ENCODE measurements at places on chromosomes 6 and 20.

GRCh38 chr6:133034509-133035206, 206.5 kb upstream of the EYA4 start:
- DNase-seq = no peak

DNA sequence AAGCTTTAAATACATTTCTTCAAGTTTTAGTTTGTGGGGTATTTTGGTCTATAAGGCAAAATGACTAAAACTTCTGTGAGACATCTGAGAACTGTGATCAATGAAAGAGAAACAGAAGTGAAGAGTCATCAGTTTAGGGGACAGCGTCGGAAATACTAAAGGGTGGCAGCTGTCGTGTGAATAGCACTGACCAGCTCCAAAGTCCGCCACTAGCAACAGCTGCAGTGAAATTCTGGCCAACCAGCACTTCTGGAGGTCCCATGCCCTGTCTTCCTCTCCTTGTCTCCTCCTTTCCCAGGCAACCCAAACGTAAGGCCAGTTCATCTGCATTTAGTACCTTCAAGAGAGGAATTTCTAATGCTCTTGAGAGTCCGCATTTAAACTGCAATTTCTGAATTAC, 87.5 kb downstream of the DACT2 start:
- no peak for DNase-seq

DNA sequence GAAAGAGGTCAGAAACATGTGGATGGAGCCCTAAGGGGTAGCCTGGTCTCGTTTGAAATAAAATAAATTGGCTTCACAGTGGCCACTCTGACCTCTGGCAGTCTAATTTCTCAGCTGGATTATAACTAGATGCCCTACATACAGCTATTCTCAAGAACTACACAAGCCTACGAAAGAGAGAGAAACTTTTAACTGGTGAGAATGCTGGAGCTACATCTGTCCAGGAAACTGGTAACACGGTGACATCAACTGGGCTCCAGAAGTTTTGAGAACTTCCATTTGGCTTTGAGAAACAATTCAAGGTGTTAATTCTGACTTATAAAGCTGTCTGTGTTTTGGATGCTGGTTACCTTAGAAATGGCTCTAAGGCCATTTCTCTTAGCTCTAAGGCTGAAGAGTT, 187.3 kb upstream of the TENT5A start:
- no peak for DNase-seq

DNA sequence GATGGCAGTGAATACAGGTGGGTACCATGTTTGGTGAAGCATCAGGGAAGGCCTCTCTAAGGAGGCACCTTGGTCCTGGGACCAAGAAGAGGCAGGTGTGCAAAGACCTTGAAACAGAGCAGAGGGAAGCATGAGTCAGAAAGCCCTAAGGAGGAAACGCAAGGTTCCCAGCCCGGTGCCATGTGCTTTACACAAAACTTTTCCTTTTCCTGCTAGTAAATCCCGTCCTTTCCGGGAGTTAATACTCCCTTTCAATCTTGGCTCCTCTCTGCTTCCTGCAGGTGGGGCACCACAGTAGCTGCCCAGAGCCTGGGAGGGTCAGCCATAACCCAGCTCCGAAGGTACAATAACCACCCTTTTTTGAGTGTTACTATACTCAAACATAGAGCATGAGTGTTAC, 19.4 kb upstream of the SLC23A2 start:
- DNase-seq = no peak

- no peak for DNase-seq
These were observed 84.6 kb downstream of the DLL1 start for GRCh38 chr6:170206317-170206621.

DNA sequence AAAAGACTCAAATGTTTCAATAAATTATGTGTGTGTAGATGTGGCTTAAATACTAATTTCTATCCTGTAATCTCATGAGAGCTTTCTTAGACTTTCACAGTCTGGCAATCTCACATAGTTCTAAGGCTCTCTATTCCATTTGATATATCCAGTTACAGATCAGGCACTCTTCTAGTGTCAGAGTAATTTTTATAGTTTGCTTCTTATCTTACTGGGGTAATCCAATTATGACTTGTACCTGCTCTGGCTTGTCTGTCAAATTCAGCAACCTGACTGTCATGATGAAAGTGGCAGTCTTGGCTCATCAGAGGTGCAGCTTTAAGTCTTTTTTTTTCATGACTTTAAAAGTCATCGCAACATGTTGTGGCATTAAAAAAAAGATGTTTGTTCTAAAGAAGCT, 513.2 kb upstream of the MAN1A1 start:
- DNase-seq = no peak

- DNase-seq = no peak
These were observed 41.0 kb downstream of the PSMB9 start for GRCh38 chr6:32895006-32895345.

- no peak for DNase-seq
These were observed 426.4 kb downstream of the PREX1 start for GRCh38 chr20:48401359-48401758.

DNA sequence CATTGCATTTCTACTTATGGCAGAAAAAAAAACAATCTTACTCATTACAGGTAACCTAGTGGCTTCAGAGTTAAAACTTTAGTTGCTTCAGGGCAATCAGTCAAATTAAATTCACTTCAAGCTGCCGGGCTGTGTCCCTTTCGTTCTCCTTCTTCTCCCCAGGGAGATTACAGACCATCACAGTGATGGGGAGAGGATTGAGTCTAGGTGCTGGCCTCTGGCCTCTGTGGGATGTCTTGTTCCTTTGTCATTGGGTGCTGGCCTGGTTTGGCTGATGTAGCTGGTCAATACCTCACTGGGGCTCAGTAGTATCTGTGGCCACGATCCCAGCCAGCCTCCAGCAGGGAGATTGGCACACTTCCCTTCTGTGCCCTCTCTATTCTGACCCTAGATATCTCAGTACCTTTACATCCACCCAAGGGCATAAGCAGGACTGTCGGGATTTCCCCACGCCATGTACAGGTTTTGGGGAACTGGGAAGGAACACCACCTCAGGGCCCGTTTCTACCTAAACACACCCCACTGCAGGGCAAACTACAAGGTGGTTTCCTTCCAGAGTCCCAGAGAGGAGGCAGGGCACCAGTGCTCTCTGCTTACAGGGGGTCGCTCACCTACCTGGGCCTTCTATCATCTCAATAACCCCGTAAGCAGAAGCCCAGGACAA, 15.4 kb downstream of the FYN start:
- DNase-seq = no peak

GRCh38 chr20:36847009-36847709, 28.8 kb upstream of the TLDC2 start:
- no peak for DNase-seq

DNA sequence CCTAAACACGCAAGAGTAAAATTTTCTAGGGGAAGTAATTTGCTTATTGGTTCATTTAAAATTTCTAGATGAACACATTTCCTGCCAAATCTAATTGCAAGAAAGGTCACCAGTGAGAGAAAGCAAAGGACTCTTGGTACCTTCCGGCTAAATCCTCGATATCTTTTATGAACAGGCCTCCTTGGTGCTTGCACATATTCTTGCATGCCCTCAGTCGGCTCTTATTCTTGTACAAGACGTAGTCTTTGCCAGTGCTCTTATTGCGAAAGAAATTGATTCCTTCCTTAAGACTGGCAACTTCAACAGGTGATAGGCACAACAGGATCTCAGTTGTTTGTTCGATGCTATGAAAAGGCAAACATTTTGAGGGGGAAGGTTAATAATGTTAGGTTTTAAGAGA, 141.7 kb upstream of the CARMIL1 start:
- no peak for DNase-seq

GRCh38 chr6:28943223-28943556, 19.4 kb upstream of the TRIM27 start:
- no peak for DNase-seq

- DNase-seq = no peak
These were observed 546 bp downstream of the C6orf136 start for GRCh38 chr6:30647242-30648116.

DNA sequence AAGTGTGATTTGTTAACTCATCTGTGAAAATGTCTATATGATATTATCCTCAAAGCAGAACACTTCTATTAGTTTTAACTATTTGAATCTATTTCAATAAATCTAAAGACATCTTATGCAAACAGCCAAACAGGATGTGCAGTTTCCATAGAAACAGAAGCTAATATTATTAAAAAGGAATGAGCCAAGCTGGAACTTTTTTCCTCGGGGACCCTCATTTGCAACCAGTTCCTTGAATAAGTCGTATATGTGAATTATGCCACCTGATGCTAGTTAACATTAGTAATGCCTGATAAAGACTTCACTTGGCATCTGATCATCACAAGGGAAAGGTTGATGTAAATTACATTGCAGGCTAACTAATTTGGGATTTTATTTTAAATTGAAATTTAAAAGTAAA, 216.9 kb upstream of the SMLR1 start:
- DNase-seq = no peak

- no peak for DNase-seq
These were observed 23.1 kb downstream of the PFDN4 start for GRCh38 chr20:54231036-54231435.

- DNase-seq = no peak
These were observed 5.9 kb downstream of the ZNF292 start for GRCh38 chr6:87161299-87161698.

DNA sequence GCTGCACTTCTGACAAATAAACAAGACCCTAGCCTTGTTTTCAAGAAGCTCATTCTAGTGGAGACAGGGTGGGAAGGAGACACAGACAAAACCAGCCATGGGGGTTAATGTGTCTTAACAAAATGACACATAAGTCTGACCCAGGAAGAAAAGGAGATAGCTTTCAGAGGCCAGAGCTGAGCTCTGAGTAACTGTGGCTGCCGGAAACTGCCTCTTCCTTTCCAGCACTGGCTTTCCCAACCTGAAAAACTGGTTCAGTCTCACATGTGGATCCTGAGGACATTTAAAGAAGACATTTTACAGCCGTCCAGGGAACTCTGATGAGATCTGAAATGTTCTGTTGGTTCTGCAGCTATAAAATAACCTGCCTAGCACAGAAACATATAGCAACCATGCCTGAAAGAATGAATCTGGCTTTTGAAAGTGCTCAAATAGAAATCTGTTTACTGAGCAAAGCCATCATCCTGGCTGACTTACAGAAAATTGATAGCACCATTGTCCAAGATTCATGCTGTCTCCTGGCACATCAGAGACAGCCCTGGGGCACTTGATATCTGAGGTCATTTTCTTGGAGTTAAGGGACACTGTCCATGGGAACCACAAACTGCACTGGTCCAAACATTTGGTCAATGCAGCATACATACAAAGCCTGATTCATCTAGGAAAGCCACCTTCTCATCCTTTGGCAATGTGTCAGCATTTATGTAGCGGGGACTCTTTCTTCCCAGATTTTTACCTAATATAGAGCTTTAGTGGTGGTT, 83.2 kb upstream of the PAX1 start:
- no peak for DNase-seq

DNA sequence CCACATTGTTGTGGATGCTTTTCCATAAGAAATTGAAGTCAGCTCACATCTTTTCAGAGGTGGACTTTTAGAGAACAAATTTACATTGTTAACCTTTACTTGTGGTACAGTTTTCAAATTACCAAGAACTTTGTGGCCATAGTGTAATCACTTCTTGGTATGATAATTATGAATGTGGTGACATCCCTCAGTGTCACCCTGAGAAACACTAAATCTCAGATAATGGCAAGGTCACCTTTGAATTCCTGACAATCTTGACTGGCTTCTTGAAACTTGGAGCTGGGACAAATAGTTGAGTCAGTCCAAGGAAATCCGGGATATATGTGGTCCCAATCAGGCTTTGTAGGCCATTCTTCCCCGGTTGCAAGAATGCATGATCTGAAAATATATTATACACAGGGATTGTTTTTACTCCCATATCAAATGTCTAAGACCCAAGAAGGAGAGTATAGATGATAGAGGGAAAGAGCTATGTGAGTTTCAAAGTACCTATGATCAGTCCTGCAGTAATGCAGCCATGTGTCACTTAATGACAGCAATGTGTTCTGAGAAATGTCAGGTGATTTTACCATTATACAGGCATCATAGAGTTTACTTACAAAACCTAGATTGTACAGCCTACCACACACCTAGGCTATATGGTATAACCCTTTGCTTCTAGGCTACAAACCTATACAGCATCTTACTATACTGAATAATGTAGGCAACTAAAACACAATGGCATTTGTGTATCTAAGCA, 120.8 kb upstream of the MTHFD1L start:
- DNase-seq = no peak

- no peak for DNase-seq
These were observed 669 bp upstream of the TMEM30A start for GRCh38 chr6:75285283-75285639.

- DNase-seq = peak; percentile 90
These were observed 512.8 kb upstream of the JARID2 start for GRCh38 chr6:14732844-14733757.

GRCh38 chr6:111207141-111207858, 120.0 kb downstream of the SLC16A10 start:
- no peak for DNase-seq

DNA sequence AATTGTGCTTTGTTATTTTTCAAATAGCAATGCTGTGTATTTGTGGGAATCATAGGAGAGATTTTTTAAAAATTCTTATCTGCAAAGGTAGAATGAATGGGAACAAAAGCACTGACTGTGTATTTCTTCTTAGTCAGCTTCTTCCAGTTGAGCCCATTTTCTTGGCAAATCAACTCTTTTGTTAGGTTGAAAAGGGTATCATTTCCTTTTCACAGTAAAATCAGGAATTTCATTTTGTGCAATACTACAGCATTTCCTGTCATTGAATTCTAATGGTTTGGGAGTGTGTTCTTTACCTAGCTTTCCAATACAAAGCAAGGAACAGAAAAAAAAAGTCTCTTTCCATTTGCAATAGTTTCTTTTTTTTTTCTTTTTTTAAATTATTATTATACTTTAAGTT, 19.0 kb upstream of the EXOC2 start:
- DNase-seq = no peak

DNA sequence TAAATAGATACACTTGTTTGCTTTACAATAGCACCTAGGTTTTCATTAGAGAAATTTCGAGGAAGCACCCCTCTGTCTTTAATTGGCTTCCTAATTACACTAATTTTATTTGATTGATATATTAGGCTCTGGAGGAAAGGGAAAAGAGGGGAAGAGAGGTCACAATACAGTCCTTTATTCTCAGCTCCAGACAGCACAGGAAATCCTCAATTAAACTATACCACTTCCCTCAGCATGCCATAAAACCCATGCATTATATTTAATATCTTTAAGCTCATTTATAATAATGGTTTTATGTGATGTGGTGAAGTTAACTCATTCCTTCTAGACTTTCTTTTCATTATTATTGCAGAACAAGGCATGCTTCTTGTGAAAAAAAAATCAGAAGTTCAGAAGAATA, 17.7 kb upstream of the PDE7B start:
- no peak for DNase-seq

DNA sequence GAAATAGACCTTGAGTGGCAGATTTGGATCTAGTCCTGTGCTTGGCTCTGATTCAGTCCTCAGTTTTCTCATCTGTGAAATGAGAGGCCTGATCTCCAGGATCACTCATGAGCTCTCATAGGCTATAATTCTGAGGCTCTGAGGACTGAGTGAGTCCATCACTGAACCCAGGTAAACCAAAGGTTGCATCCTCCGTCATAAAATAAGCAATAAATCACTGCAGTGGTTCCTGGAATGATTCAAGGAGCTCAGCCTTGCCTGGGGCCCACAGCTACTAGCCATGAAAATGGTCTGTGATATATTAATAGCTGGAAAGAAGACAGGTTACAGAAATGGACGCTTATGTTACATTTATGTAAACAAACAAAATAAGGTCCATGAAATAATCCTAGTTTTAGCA, 124.8 kb downstream of the MAP3K7 start:
- DNase-seq = no peak
